ENCODE measurements at places on chromosomes 3 and 15. TPM values are rescaled to one million over a fixed set of nuclear protein-coding genes. Genes with fewer than 3 reads are reported as not detected.

- no peak for DNase-seq
Observed at GRCh38 chr3:14258906-14259904, 80.6 kb downstream of the LSM3 start.

DNA sequence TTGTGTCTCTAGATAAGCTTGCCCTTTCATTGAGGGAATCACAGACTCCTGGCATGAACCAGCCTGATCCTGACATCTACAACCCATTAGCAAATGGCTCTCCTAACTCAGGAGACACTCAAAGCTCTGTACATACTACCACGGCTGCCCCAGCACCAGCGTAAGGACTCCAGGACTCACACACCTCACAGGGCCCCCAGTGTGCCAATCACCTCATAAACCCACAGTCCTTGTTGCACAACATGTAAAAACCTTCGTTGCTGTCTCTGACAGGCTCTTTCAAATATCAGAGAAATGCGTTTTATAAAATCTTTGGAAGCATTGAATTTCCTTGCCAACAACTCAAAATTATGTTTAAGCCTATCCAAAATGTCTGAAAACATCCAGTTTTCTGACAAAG is 7.3 kb downstream of the FYCO1 start:
- DNase-seq: no peak

GRCh38 chr3:87076946-87077345 is 86.0 kb upstream of the VGLL3 start:
- DNase-seq: no peak

Gene CCDC54
- total RNA-seq: not detected

Gene C3orf18
- 7.2 TPM for total RNA-seq

DNA sequence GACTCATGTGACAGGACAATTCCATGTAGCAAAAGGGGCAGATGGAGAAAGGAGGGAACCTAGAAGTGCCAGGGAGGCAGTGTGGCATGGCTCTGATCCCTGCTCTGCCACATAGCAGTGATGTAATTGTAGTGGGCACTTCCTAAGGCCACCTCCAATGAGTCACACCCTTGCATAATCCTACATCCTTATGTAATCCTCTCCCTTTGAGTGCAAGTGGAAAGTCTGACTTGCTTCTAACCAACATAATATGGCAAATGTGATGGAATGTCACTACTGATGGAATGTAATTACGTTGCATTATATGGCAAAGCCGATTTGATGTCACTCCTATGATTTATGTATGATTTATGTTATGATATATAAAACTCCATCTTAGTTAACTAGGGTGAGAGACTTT is 72.9 kb upstream of the ATP2C1 start:
- DNase-seq: no peak

DNA sequence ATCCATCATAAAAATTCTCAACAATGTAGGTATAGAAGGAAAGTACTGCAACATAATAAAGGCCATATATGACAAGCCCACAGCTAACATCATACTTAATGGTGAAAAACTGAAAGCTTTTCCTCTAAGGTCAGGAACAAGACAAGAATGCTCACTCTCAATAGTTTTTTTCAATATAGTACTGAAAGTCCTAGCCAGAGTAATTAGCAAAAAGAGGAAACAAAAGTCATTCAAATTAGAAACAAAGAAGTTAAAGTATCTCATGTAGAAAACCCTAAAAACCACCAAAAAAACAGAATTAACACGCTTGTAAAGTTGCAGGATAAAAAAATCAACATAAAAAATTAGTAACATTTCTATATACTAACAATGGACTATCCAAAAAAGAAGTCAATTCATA is 61.8 kb downstream of the MYH15 start:
- no peak for DNase-seq

DNA sequence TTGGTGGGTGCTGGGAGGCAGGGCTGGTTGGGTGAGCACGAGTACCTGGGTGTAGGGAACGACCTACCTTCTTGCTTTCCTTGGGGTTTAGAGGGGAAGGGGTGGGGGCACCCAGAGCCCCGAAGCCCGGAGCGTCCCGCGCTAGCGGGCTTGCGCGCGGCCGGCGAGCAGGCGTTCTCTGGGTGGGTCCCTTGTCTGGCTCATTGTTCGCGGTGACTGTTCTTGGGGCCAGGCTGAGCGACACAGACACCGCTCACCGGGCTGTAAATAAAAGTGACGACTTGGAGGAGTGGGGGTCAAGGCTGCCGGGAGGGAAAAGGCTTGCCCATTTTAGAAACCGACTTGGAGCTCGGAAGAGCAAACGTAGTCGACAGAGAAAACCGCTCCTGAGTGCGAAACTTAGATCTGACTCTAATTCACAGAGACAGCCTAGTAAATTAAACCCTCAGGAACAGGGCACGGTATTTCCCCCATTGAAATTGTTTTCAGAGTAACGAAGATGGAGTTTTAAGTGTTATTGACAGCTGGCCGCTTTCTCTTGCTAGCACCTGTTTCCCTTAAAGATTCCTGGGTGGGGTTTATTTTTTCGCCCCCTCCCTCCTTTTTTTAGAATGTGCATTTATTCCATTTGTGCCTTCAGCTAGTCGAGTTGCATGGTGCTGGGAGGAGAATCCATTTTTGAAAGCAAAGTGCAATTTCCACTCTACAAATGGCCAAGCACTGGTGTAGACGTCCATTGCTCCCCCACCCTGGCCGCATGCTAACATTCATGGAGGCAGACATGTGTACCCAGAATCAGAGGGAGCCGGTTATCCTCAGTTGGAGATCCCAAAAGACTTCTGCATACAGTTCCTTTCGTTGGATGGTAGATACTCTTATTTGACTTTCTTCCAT is 532.1 kb upstream of the SEMA6D start:
- DNase-seq: no peak

DNA sequence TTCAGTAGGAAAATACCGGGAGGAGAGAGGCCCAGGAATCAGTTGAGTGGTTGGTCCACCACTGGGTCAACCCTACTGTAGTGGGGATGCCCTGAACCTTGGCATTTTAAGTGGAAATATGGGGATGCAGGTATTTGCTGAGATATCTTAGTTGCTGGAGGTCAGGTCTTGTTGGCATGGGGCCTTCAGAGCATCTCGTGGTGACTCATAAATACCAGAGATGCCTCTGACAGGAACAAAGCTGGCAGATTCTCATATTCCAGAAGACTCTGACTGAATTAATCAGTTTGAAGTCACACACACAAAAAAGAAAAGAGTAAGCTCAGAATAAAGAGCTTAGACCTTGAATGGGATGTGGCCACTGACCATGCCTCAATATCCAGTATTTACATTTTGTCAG is 91.6 kb downstream of the CACNA2D3 start:
- DNase-seq: no peak

DNA sequence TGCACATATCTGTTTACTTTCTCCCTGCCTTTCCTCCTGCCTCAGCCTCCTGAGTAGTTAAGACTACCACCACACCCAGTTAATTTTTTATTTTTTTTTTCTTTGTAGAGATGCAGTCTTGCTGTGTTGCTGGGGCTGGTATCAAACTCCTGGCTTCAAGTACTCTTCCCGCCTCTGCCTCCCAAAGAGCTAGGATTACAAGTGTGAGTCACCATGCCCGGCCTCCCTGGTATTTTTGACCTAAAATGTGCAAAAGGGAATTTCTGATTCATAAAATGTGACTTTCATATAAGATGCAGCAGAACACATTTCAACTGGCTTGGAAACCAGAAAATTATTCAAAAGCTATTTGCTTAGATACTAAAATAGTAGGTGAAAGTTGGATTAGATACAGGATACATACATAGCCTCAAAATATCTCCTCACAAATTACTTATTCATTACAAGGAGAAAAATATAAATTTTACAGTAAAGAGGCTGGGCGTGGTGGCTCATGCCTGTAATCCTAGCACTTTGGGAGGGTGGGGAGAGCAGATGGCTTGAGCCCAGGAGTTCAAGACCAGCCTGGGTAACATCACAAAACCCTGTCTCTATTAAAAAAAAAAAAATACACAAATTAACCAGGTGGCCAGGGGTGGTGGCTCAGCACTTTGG is 32.0 kb downstream of the MAP4 start:
- no peak for DNase-seq

GRCh38 chr3:99236576-99236975 is 335.1 kb upstream of the DCBLD2 start:
- DNase-seq: no peak

- DNase-seq: no peak
Observed at GRCh38 chr15:70579766-70580165, 183.6 kb downstream of the UACA start.

GRCh38 chr3:112333381-112334317 is 693 bp downstream of the CD200 start:
- peak; percentile 86 for DNase-seq

Gene MAP6D1
- total RNA-seq: 1.2 TPM

DNA sequence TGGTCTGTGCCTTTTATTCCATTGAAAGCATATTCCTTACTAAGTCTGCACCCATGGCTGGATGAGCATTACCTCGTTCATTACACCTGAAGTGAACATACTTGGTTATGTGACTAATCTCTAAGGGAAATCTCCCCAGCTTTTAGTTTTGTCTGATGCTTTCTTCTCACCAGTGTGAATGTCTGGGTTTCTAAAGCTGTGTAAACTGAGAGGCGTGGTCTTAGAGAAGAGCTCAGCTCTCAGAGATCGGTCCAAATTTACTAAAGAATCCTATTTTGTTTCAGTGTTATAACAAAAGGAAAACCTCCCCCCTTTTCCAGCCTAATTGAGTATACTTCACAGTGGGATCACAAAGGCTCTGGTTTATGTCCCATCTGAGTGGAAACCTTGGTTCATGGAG is 352.3 kb downstream of the PTPRG start:
- DNase-seq: no peak

GRCh38 chr3:78809966-78810365 is 957.8 kb downstream of the ROBO1 start:
- peak; percentile 98 for DNase-seq

- DNase-seq: no peak
Observed at GRCh38 chr3:127062926-127063325, 80.0 kb downstream of the PLXNA1 start.

DNA sequence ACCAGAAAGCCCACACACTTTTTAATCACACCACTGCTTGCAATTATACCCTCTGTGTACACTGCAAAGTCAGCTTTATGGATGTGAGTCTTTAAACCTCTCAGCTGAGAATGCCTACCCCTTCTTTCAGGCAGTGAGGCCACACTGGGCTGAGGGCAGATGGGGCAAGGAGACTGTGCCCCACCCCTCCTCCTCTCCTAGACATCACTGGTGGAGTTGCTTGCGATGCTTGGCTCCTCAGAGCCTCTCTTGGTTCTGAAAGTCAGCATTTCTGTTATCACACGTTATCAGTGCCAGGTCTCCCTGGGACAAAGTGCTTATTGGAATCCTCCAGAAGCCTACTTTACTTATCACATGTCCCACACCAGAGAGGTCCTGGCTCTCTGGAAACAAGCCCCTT is 128.2 kb downstream of the ZNF621 start:
- no peak for DNase-seq

GRCh38 chr3:126107203-126107939 is 23.4 kb upstream of the SLC41A3 start:
- DNase-seq: no peak

Gene TP63
- 86.9 TPM for total RNA-seq

Gene GMPS
- total RNA-seq: 23.4 TPM

GRCh38 chr15:41801850-41802455 is 25.9 kb upstream of the JMJD7 start:
- DNase-seq: no peak

DNA sequence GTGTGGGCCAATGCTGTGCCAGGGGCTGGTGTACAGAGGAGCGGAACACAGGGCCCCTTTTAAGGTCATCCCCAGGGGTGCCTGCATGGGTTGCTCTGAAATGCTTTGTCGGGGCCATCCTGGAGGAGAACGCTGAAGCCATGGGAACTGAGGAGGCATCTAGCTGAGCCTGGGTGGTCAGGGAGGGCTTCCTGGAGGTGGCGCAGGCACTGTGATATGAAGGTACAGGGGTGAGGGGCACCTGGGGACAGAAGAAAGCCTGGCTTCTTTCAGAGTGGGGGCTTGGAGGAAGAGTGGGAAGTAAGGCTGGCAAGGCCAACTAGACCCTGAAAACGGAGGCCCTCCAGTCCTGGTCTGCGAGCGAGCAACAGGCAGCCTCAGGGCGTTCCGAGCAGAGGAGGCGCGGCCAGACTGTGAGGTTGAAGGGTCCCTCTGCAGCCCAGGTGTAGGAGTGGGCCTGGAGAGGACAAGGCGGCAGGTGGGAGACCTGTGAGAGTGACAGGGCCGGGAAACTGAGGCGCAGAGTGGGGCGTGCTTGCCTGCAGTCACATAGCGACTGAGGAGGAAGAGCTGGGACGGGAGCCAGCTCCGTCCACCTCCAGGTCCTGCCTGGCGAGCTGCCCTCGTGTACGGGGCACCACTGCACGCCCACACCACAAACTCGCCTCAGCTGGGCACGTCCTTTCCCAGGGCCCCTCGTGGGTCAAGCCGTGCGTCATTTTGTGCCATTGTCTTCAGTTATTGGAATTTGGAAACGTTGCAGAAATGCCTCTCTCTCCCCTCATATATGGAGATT is 4.1 kb downstream of the FBLN2 start:
- DNase-seq: no peak

Gene CTXND1
- 0.30 TPM for total RNA-seq

GRCh38 chr3:11692532-11692813 is 48.8 kb upstream of the VGLL4 start:
- no peak for DNase-seq

DNA sequence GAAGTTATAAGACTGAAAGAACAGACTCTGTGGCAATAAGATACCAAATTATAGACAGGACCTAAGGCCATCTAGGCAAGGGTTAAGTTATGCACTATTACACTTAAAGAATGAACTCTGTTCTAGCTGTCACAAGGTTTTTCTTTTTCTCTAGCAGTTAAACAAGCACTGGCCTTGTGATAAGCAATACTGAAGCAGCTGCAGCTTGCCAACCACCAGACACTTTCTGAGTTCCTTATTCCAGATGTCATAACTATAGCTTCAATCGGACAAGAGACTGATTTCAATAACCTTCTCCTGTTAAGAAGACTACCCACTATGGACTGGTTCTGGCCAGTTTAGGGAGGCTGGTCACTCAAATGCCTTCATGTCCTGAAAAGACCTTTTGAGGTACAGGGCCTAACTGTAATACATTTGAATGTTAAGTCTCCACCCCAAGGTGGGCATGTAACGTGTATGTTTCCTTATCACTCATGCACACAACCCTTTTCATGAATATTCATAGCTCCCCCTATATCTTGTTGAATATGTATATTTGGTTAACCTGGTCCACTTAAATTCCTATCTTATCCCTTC is 85.8 kb downstream of the CFAP20DC start:
- no peak for DNase-seq

DNA sequence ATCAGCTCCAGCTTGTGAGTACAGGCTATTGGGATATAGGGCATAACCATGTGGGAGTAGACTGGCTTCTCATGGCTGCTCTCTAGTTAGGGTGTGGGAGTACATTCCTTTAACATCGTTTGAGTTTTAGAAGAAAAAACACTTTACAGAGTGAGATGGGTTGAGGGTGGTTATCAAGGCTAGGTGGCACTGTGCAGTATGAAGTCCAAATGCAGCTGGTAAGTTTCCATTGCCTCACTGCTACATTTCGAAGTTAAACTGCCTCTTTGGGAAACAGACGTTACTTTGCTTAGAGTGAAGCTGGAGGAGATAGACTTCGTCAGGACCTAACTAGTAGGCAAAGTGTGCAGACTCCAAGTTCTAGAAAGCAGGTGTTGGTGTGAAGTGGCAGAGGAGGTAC is 192.4 kb downstream of the SQOR start:
- DNase-seq: no peak

- no peak for DNase-seq
Observed at GRCh38 chr3:42569593-42570142, 12.1 kb downstream of the SEC22C start.

Gene GOLGA8O
- 0.39 TPM for total RNA-seq

Gene KLHL25
- total RNA-seq: 8.2 TPM
